ENCODE measurements at places on chromosomes 13 and 19.
A peak's percentile ranks its signal among the peaks of the same experiment; 100 is the strongest.

- no peak for DNase-seq
Measured at GRCh38 chr19:23512151-23512925, 117.1 kb upstream of the ZNF91 start.

DNA sequence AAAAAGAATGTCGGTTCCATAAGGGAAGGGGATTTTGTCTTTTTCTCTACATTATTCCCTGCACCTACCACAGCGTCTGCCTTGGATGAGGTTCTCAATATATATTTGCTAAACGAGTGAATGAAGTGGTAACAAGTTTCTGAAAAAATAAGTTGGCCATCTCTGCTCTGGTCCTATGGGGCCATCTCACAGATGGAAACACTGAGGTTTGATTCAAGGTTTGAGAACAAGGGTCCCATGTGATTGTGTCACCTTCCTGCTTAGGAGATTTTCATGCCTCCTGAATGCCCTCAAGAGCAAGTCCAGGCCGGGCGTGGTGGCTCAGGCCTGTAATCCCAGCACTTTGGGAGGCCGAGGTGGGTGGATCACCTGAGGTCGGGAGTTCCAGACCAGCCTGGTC lies 3.2 kb downstream of the MYPOP start:
- no peak for DNase-seq

GRCh38 chr13:21016487-21016886 lies 44.9 kb downstream of the LATS2 start:
- DNase-seq: no peak

DNA sequence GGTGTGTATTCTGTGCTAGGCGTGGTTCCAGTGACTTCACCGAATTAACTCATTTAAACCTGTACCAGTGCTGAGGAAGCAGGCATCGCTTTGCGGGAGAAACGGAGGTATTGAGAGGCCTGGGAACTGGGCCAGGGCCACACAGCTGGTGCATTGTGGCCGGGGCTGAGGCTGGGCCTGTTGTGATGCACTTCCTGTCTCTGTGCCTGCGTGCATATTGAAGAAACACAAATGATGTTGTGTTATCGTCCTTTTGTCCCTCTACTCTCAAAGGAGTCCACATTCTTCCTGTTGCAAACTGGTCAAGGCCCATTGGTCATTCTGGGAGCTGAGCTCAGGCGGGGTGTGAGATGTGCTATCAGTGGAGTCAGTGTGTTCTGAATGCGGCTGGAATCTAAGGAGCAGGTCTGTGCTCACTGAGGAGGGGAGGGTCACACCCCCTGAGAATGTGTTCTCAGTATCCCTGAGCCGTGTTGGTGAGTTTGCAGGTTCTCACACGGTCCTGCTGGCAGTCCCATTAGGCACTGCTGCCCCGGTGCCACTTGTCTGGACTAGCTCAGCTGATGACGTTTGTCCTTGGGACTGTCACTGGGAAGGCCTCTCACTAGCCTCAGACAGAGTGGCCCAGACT lies 62.1 kb downstream of the ARHGEF7 start:
- DNase-seq: no peak

GRCh38 chr13:59318320-59318930 lies 845.3 kb downstream of the DIAPH3 start:
- peak; percentile 6 for DNase-seq

DNA sequence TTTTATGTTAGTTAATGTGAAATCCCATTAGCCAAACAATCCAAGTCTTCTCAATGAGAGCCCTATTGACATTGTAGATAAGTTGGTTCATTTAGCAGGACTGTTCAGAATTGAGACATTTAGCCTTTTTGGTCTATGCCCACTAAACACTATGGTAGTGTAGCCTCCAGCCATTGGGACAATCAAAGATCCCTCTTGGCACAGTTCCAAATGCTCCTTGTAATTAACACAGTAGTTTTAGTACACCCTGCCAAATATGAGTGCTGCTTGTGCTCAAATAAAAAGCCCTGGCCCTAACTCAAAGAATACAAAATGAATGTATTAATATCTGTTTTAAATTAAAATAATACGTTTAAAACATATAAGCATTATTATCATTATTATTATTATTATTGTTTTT lies 15.4 kb upstream of the FAM216B start:
- DNase-seq: no peak

DNA sequence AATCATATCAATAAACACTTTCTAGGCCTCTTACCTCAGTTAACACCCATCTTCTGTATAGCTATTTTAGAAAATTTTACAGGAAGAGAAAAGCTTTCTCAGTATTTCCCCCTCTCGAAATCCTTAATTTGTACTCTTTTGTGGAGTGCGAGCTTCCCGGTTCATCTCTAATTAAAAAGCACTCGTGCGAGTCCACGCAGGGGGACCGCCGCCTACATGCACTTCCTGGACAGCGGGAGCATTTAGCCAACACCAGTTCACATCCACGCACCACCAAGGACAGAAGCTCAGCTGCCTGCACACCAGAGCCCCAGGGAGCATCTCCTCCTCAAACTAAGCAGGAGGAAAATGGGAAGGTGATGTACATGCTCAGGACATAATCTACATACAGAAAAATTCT lies 60.0 kb downstream of the RASA3 start:
- no peak for DNase-seq

DNA sequence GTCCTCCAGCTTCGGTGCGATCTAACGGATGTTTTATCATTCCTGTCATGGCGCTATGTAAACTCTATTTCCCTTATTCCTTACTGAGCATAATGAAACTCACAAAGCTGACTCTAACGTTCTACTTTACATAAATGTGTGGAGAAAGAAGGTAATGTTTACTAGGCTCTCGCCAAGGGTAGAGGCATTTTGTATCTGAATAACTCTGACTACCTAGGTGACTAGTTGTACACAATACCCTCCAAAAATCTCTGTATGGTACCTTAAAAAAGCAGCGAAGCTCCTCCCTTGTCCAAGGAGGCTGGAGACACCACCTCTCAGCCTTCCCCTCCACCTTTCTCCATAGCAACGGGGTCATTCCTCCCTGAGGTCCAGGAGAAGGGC lies 316 bp upstream of the ZNF530 start:
- DNase-seq: no peak

GRCh38 chr13:99155821-99156220 lies 44.8 kb upstream of the UBAC2 start:
- DNase-seq: no peak

DNA sequence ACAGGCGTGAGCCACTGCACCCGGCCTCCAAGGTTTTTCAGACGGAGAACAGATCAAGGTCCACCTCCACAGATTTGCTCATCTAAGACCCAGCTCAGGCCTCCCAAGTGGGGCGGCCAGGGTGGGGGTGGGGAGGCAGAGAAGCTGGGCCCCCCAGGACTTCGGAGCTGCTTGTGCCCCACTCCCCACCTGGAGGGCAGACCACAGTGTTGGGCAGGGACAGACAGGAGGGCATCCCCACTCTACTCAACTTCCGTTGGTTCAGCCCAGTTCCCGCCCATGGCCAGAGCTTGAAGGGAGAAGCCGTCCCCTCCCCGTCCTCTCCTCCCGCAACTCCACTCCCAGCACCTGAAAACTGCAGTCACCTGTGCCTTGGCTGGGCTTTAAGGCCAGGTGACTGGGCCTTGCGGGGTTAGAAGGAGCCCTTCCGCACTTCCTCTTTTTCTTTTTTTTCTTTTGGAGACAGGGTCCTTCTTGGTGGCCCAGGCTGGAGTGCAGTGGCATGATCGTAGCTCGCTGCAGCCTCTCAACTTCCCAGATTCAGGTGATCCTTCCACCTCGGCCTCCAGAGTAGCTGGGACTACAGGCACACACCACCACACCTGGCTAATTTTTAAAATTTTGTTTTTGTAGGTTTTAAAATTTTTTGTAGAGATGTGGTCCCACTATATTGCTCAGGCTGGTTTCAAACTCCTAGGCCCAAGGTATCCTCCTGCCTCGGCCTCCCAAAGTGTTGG lies 734 bp upstream of the LRRC8E start:
- DNase-seq: no peak

DNA sequence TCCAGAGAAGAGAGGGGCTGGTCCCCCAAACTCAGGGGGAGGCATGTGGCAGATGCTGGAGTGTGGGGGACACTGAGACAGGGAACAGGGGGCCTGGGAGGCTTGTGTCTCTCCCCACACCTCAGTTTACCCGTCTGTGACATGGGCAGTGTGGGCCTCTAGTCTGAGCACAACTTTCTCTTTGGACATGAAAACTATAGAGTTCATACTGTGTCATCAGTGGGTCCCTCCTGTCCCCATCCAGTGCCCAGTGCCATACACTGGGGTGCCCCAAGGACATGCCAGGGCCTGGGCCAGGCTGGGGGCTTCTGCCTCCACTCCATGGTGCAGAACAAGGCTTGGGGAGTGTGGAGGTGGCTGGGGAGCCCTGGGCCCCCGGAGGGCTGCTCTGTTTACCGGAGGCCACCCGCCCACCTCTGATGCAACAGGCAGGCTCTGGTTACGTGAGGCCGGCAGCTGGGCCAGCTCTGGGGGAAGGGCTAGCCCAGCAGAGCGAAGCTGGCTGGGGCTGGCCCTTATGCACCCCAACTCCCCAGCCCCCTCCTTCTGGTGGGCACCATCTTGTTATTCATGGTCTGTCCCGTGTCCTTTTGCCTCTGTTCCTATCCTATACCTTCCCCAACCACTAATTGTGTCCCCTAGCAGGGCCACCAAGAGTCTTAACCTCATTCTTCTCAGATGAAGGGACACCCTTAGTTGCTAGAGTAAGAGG lies 1.9 kb upstream of the MEF2B start:
- DNase-seq: no peak

DNA sequence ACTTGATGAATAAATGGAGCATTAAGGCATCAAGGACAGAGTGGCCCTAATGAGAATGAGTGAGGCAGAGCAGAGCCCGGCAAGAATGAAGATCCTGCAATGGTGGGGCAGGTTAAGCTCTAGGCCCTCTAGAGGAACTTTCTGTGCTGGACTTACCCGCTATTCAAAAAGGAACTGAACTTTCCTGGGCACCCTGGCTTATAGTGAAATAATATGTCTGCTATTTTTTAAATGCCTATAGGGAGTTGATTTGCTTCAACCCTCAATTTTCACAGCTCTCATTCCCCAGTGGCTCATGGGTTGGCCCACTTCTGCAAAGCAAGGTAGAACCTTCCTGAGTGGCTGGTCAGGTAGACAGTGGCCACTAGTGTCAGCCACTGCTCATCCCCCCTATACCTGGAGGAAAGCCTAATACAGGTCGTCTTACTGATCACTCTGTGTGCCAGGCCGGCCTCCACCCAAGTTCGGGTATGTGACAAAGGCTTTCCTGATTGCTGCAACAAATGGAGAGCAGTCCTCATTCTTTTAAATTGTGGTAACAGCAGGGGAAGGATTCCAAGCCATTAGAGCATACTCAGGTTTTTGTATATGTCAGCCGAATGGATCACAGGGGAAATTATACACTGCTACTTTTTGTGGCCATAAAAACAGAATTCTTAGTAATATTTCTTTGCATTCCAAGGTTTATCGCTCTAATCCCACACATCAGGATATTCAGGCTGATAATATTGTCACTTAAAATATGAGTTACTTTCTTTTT lies 103.0 kb downstream of the KL start:
- no peak for DNase-seq

DNA sequence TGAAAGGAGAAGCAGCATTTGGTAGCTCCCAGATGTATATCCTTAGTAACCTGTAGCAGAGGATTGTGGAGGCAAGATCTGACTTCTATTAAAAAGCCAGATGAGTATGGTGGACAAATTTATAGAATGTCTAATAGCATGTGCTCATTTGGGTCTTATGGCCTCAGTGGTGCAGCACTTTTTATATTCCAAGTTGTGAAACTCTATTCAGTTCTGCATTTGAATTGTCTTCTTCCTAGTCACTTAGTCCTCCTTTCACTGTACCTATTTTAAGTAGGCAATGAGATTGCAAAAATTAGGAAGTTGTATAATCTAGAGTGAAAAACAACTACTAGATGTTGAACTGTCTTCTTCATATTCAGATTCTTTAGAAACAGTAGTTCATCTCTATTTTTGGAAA lies 412.5 kb upstream of the PCDH9 start:
- no peak for DNase-seq

- no peak for DNase-seq
Measured at GRCh38 chr13:42680748-42681147, 100.6 kb upstream of the FAM216B start.

GRCh38 chr13:31442571-31442970 lies 242.8 kb downstream of the B3GLCT start:
- no peak for DNase-seq

GRCh38 chr13:33828431-33829129 lies 10.6 kb downstream of the RFC3 start:
- DNase-seq: no peak

- DNase-seq: no peak
Measured at GRCh38 chr19:50359328-50359818, 6.1 kb downstream of the NAPSA start.

DNA sequence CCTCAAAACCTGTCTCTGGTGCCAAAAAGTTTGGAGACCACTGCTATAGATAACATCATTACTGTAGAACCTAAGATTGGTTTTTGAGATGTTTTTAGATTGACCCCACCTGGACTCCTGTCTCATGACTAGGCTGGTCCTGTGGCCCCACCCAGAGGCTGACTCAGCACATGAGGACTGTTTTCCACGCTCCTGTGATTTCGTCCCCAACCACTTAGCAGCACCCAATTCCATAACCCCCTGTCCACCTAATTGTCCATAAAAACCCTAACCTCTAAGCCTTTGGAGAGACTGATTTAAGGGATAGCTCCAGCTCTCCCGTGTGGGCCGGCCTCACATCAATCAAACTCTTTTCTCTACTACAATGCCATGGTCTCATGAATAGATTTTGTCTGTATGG lies 25.6 kb upstream of the GAS6 start:
- DNase-seq: no peak

DNA sequence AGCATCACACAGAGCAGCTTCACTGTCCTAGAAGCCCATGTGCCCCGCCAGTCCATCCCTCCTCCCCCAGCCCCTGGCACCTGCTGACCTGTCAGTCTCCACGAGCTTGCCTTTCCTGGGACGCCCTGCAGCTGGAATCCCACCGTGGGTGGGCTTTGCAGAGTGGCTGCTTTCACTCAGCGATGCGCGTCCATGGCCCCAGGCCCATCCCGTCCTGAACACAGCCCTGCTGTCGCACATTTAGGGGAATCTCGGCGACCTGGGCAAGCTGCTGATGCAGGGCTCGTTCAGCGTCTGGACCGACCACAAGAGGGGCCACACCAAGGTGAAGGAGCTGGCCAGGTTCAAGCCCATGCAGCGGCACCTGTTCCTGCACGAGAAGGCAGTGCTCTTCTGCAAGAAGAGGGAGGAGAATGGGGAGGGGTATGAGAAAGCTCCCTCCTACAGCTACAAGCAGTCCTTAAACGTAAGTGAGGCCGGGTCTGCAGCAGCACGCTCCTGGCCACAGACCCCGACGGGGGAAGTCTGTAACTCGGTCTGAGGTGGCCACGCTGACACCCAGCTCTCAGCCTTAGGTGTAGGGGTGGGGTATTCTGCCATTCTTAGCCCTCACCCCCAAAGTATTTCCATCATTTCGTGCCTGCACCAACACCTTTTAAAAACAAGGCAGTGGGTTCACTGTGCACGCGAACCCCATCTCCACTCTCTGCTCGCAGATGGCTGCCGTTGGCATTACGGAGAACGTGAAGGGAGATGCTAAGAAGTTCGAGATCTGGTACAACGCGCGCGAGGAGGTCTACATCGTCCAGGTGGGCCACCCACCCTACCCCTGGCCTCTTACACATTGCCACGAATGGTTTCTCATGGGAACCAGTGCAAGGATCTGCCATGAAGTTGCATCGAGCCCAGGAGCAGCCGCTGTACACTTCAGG lies 18.3 kb upstream of the F7 start:
- DNase-seq: no peak

Data from T-helper 2 cell (primary cell).